ENCODE measurements at places on chromosomes 12 and 14.

DNA sequence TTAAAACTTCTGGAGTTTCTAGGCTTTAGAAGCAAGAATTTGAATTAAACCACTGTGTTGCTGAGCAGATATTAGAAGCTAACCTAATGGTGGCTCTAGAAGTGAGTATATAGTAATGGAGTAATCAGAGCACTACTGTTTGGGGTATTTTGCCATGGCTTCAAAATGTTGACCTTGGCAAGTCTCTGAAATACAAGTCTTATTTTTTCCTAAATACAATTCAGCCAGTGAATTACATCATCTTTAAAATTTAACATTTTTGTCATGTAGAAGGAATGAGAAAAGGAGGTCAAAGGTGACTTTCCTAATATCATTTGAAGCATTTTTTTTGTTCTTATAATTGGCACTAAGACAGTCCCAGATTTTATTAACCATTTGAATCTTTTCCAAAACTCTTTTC lies 25.2 kb downstream of the PMCH start:
- peak; percentile 37 for DNase-seq

- no peak for DNase-seq
These were observed 35.1 kb upstream of the TBC1D15 start for GRCh38 chr12:71804505-71804904.

GRCh38 chr12:108996320-108996719 lies 24.5 kb downstream of the SVOP start:
- no peak for DNase-seq

DNA sequence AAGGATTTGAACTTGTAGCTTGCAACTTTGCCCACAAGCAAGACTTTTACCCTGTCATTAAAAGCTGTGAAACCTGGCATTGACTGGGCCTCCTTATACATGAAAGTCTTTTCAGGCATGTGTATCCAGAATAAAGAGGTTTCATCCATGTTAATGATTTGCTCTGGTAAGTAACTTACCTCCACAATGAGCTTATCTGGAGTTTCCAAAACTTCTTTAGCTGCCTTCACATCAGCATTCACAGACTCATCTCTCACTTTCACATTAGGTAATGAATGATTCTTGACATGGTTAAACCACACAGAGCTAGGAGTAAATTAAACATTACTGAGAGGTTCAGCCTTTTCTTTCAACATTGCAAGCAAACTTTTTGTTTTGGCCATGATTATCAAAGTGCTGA lies 234.4 kb upstream of the CLEC14A start:
- DNase-seq = no peak

DNA sequence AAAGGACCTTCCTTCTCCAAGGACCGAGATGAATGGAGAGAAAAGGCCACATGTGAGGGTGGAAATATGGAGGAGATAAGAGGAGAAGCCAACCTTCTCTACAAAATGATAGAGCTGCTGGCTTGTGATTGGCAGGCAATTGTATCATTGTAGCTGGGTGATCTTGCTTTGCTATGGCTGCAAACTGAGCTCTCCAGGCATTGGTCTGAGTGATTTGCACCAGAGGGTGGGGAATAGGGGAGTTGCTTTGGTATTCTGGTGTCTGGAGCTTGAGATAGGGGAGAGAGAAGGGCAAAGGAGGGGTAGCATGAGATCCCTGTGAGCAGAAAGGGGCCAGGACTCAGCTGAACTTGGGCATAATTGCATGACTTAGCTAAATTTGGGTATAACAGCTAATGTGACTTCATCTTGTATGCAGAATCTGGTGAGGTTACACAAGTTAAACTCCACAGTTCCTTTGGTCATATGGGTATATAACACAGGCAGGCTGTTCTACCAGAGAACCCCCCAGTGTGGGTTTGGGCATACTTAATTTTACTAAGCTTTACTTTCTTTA lies 72.0 kb downstream of the FOS start:
- DNase-seq = no peak

DNA sequence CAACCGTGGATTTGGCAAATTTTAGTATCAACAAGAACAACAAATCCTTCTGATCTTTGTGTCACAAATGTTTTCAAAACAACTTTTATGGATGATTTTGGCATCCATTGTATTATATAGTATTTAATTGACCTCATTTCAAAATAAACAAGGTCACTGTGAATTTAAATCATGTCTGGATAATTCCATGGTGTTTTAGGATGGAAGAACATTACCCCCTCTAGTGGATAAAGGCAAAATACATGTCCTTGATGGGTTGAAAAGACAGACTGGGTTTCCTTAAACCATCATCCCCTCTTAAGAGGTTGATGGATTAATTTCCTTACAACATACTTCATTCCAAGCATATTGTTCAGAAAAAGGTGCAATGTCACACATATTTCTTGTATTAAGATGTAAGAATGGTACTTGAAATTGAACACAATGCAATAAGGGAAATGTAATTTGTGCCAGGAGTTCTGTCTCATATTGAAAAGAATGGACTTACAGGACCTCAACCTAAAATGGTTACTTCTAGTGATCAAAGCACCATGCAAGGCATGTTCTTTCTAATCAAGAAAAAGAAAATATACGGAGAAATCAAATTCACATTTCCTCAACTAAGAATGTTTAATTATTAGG lies 352.0 kb downstream of the BCAT1 start:
- DNase-seq = no peak

- DNase-seq = no peak
These were observed 415.4 kb upstream of the CCDC196 start for GRCh38 chr14:66070542-66071319.

DNA sequence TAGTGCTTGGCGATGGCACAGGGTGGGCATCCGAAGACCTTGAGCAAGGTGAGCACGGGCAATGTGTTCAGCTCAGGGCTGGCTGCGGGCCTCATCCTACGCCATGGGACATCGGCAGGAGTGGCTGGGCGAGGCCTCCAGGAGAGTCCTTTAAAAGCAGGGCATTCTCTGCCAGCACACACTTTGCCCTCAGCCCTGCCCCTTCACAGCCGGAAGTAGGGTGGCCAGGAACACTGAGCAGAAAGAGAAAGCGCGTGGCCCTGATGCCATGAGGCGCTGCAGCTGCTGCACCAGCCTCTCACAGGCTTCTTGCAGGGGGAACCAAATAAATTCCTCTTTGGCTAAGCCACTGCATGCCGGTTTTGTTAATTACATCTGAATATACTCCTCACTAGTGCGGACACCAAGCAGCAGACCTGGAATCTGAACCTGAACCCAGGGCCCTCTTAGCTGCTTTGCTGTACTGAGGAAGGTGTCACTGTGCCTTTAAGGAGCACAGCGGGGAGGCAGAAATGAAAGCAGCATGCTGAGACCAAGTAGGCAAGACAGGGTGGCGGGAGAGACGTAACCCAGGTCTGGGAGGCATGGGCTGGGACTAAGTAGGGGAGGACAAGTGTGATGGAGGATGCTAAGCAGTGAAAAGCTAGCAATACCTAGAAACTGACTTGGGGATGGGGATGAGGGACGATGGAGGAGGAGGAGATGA lies 155.2 kb downstream of the TTC7B start:
- DNase-seq = no peak

GRCh38 chr12:57153415-57153997 lies 6.1 kb upstream of the LRP1-AS start:
- no peak for DNase-seq

DNA sequence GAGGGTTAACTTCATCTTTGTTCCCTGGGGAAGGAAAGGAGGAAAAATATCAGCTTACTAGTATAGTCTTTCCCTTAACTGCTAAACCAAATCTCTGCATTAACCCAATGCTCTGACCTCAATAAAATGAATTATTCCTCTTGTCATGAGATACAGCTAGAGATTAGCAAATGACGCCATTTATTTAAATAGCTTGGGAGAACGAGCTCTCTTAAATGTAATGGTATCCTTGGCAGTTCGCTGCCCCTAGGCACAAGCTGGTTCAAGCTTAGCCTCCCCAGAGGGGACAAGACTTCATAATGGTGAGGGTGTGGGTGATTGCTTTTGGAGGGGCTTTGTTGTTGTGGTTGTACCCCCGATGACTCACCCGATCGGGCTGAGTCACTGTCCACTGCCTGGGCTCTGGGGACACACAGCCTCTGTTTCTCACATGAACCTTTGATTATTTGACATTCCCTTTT lies 19.6 kb downstream of the FNTB start:
- no peak for DNase-seq

GRCh38 chr12:81332054-81332453 lies 254.2 kb downstream of the ACSS3 start:
- peak; percentile 6 for DNase-seq

DNA sequence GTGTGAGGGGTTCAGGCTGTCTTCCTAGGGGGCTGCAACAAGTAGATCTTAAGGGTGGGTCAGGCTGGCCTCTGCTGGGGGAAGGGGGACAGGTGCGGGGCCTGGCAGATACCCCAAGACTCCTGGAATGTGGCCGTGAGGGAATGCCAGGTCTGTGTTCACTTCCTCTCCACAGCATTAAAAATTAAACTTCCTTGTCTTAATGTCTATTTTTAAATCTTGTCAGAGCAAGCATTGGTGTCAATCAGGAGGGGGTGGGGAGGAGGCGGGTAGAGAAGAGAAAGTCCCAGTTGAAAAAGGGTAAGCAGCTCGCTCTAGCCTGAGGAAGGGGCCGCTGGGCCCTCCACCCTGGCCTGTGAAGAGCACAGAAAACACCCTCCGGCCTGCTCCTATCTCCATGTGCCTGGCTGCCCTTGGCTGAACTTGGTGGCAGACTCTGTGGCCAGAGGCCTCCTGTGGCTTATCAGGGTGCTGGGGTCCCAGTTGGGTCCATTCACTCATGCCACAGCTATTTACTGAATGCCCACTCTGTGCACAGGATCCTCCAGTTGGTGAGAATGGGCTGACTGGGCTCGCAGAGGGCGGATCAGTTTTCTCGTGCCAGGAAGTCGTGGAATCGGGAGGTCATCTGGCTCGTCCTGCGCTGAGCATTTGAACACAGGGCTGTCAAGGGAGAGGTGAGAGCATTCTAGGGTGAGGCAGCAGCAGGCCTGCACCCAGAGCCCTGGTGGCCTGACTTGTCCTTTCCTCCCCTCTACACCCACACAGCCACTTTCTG lies 128.8 kb downstream of the TSPAN9 start:
- DNase-seq = no peak

GRCh38 chr12:99157946-99158345 lies 489.6 kb upstream of the GARIN6 start:
- DNase-seq = no peak

DNA sequence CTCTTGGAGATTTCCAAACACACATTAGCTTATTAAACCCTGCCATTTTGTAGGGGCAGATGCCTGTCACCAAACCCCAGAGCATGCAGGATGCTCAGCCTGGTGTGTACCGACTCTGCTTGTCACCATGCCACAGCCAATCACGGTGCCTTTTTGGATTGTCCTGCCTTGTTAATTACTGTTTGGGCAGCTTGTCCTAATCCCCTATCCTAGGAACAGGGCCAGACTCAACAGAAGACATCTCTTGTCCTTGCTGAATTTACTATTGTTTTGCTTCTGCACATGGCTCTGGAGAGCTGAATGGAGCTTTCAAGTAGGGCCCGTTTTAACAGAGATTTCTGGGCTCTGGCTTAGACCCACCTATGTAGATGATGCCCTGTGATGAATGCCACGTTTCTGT lies 388.5 kb downstream of the AACS start:
- DNase-seq = no peak
